Stimulated activated CD4-positive, alpha-beta T cell treated with anti-CD3 and anti-CD28 coated beads, TNF-alpha, amount 100 ng/mL, for 24 hours (primary cell): ENCODE measurements at places on chromosomes 7 and 10.

DNA sequence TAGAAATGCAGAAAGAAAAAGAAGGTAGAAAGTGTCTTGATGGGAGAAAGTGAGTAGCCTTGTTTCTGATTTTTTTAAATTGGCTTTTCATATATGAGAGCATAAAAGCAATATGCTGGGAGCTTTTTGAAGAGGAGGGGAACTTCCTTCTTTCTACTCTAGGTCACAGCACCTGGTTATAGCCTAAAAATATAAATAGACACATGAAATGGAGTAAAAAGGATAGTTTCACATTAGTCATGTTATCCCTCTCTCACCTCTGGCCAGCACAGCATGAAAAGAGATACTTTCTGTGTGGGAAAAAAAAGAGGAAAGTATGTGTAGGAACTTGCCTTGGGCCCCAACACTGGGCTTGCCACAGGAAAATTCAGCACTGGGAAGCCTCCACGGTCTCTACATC, 292.2 kb upstream of the ZWINT start:
- DNase-seq: no peak

GRCh38 chr10:1613511-1613910, 123.8 kb downstream of the ADARB2 start:
- no peak for DNase-seq

GRCh38 chr7:31312889-31313288, 27.6 kb downstream of the NEUROD6 start:
- DNase-seq: no peak

- no peak for DNase-seq
These were observed 47.5 kb downstream of the TASOR2 start for GRCh38 chr10:5732141-5732540.

DNA sequence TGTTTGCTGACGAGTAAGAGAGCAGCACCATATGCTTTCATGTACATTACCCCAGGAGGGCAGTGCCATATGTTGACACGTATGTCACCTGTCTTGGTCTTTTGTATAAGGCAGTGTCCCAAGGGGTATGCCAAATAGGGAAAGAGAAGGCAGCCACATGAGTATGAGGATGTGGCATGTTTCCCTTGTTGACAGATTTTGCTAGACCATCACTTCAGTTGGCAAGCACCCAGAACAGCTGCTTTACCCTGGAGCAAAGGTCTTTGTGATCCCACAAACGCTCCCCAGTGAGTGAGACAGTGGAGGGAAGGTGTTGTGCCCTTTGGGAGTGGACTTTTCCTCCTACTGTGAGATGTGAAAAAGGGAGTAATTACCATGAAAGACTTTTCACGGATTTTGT, 350.1 kb downstream of the ETV1 start:
- no peak for DNase-seq

DNA sequence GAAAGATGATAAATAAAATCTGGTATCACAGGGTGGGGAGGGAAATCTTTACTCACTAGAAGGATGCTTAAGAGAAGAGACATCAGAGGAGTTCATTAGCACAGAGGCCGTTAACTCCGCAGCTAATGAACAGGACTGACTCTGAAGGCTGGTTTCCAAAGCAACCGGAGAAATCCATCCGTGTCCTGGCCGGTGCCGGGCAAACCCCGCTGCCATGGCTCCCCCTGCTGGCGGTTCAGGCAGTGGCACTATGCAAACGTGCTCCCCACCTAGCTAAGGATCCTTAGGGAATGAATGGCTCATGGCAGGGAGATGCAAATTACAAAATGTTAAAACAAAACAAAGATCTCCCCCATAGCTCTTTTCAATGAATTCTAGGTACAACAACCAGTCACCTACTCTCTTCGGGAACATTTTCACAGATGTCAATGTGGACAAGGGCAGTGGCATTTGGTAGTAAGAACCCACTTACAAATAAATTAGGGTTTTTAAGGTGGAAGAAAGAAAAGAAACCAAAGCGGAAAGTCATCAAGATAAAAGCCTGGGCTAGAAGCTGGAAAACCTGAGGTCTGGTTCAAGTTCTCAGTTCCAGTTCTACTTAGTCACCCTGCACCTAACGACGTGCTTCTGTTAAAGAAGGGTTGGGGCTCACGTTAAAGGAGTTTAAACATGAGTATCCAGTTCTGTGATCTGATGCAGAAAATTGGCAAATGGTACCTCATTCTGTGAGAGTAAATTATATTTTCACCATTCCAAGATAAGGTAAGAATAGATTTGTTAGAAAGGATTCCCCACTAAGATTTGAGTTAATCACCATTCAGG, 138.2 kb downstream of the SVIL start:
- peak; percentile 19 for DNase-seq

DNA sequence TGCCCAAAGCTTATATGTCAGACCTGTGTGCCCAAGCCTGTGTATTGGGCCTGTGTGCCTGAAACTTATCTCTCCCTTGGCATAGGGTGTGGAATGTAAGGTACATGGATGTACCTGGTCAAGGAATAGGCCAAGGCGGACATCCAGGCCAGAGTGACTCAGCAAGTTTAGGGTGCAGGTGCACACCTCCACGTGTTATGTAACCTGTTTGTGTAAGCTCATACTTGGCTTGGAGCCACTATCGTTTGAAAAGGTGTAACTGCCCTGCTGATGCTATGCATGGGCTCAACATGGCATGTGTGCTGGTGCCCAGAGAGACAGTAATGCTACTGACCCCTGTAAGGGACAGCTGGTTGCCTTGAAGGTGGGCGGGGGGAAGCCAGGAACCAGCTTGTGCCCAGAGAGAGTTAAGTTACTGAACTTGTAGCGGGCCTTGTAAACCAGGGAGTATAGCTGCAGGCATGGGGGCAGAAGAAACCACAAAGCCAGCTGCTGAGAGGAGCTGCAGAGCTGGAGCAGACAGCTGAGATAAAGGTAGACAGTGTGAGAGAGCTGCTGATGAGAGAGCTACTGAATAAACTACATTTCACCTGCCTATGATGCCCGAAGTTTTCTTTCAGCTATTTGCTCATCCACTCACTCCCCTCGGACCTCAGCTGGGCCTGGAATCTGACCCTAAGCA, 656.4 kb upstream of the ZWINT start:
- DNase-seq: no peak

DNA sequence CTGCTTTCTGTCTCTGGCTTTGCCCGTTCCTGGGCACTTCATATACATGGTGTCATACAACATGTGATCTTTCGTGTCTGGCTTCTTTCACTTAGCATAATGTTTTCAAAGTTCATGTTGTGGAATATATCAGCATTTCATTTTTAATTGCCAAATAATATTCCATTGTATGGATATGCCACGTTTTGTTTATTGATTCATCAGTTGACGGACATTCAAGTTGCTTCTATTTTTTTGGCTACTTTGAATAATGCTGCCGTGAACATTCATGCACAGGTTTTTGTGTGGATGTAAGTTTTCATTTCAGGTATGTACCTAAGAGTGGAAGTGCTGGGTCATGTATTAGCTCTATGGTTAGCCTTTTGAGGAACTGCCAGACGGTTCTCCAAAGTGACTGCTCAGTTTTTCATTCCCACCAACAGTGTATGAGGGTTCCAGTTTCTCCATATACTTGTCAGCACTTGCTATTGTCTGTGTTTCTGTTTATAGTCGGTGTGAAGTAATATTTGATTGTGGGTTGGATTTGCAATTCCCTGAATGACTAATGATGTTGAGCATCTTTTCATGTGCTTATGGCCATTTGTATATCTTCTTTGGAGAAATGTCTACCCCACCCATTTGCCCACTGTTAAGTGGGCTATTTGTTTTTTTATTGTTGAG, 401.4 kb upstream of the GALNT17 start:
- DNase-seq: no peak

GRCh38 chr10:51045871-51046270, 28.4 kb upstream of the PRKG1 start:
- DNase-seq: no peak

DNA sequence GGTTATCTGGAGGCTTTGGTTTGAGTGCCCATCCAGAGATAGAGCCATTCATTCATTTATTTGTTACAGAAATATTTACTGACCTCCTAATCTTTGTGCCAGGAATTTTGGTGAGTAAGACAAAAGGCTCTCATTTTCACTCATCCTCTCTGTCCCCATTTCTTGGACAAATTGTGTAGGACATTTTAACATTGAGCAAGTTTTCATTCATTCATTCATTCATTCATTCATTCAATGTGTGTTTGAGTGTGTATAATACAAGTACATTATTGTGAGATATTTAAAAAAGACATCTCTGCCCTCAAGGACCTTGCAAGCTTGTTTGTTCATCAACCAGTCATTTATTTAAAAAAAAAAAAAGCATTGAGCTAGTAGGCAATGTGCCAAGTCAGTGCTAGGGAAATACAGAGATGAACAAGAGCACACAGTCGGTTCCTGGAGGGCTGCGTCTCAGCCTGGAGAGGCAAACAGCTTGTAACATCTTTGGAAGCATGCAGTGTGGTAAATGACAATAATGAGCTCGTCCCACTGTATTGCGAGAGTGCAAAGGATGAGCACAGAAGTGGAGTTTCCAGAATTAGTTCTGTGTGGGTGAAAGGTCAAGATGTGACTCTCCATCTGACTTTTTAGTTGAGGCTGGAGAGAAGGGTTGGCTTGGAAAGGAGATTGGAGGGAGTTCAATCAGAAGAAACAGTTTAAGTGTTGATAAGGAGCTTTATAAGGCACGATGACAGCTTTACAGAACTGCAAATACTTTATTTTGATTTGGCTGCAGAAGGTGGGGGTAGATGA, 50.5 kb upstream of the HBP1 start:
- no peak for DNase-seq

DNA sequence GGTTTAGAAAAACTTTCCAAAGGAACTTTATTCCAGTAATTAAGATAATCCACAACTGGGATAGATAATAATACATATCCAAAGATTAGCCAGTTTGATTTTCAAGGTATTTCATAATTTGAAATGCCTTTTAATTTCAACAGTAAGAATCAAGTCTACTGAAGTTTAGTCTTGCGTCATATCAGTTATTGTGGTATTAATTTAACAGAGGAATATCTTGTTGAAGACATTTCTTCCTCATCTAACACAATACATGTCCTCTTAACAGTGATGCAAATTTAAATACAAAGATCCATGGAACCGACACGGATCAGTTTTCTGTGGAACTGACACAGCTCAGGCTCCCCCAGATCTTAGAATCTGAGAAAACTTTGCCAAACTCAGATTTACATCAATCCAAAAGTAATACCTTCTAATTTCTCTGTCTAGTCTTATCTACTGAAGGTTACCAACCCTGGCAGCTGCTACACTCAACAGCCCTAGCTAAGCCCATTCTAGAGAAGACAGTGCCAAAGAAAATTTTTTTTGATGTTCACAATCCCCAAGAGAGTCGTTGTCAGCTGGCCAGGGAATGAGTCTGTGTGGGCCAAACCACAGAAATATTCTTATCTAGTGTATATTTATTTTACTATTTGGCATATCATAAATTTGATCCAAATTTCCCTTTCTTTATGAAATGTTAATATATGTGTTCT, 365.2 kb upstream of the MEOX2 start:
- no peak for DNase-seq

DNA sequence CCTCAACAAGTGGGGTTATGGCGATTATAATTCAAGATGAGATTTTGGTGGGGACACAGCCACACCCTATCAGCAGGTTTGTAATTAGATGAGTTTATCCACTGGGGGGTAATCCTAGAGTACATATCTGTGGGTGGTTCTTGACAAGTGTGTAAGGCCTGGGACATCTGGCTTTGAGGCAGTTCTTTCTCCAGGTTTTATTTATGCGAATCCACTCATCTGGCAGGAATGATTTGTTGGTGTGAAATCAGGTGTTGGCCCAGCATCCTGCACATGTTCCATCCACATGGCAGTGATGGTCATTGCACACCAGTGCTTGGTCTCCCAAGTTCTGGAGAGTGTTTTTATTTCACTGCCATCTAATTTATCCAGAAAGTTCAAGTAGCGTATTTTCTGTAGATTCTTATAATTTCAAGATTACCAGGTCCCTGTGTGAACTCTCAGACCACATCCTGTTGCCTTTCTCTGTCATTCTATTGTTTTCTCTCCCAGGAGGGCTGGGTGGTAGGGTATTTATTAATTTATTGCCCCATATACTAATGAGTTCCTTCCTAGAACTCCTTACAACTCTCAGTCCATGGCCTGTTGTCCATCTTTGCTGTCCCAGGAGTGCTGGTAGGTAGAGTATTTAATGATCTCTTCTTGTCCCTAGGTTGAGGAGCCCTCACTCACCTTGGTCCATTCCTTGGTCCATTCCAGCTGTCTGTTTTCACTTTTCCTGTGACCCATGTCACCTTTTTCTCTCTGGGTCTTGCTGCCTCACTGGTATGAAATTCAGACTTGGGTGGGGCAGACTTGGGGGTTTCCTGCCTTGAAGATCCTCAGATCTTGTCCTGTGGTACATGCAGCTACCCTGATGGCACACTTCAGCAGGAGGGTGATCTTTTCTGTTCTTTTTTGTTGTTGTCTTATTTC, 10.4 kb downstream of the RALA start:
- DNase-seq: no peak

- no peak for DNase-seq
These were observed 22.7 kb downstream of the ZMIZ2 start for GRCh38 chr7:44771358-44771757.

DNA sequence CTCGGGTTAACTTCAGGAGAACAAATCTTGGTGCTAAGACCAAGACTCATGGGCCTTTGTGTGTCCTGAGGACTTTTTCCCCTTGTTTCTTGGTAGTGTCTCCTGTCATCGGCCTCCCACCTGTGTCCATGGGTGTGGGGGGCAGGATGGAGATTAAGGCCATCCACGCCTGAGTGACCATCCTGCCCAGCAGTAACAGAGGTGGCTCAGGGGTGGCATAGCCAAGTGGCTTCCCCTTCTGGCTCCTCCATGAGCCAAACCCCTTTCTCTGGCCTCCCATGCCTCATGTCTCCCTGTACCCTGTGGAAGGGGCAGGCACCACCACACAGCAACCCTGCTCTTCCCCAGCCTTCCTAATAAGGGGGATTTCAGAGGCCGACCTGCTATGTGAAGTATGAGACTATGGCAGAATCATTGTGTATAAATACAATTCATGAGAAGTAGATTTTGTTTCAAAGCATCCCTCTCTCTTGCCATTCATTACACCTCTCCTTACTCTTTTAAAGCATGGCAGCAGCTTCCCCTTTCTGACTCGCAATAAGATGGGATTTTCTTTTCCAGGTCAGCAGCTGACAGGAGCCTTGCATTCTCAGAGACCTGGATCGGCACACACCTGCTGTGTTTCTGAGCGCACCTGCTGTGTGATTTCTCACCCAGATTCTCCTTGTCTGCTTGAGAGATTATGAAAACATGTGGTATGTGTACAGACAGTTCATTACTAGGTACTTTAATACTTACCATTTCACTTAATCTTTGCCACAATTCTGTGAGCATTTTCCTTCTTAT, 102.5 kb downstream of the XPNPEP1 start:
- no peak for DNase-seq

- no peak for DNase-seq
These were observed 133.5 kb downstream of the NRBF2 start for GRCh38 chr10:63266391-63267316.

DNA sequence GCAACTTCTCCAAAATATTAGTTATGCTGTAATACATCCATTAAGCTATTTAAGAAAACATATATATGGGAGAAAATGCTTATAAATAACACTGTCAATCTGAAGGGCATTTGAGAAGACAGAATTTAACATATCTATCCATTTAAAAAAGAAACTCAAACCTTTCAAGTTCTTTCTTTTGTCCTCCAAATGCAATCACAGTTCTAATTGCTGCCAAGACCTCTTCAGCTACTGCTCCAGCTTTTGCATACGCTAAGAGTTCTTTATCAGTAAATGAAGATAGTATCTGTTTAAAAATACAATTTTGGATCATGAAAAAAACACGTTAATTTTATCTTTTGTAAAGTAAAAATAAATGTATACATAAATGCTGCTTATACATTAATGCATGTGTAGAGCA, 39.6 kb downstream of the ABCB1 start:
- no peak for DNase-seq
